Mucosa of gallbladder (tissue), 1 donor: ENCODE measurements at places on chromosomes 7 and 10.

- no peak for DNase-seq
Measured at GRCh38 chr7:124813994-124814798, 48.6 kb upstream of the GPR37 start.

GRCh38 chr7:104524853-104525252 is 196.4 kb downstream of the LHFPL3 start:
- DNase-seq = no peak

DNA sequence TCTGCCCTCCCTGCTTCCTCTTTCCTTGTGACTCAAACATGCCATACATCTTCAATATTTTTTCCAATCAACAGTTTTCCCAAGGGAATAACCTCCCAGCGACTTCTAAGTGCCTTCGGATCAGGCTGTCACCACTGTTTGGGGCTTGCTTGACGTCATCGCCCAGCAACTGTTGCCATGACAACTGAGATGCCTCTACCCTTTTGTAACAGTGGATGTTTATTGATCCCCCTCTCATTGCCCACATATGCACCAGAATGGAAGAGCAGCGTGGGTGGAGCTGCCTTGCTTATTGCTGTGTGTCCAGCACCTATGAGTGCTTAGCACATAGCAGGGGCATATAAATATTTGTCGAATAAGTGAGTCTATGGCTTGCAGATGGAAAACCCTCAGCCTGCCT is 14.4 kb downstream of the FFAR4 start:
- no peak for DNase-seq

DNA sequence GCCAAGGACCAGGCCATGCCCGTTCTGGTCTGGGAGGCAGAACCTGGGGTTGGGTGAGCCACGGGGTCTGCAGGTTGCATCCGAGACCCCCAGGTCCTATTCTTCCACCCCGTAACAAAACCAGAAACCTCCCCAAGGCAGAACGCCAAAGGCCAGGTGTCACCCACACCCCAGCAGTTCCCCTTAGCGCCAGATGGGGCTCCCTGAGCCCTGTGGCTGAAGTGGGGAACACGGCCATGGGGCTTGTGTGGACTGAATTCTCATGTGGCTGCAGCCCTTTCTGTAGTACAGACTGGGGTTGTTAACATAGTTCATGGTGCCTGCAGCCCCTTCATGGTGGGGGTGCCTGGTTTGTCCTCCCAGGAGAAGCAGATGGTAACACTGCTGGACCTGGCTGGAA is 10.2 kb downstream of the BRI3 start:
- no peak for DNase-seq

DNA sequence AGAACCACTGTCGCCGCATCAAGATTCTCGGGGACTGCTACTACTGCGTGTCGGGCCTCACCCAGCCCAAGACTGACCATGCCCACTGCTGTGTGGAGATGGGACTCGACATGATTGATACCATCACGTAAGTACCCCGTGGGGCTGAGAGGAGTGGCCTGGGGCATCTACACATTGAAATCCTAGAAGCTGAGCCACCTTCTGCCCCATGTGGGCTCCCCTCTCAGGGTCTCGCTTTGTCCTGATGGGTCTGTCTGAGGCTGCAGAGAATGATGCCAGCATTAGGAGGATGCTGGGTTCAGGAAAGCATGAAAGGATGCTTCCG is 74.5 kb downstream of the ADCY1 start:
- no peak for DNase-seq

- DNase-seq = no peak
Measured at GRCh38 chr10:49625411-49625810, 11.6 kb downstream of the CHAT start.

GRCh38 chr7:104175361-104175984 is 32.3 kb downstream of the ORC5 start:
- DNase-seq = no peak

- DNase-seq = no peak
Measured at GRCh38 chr10:51367127-51367526, 292.8 kb downstream of the PRKG1 start.

GRCh38 chr7:4000139-4000538 is 682.0 kb upstream of the FOXK1 start:
- no peak for DNase-seq
